ENCODE measurements at places on chromosomes 16 and 17. TPM values are rescaled to one million over a fixed set of nuclear protein-coding genes. Genes with fewer than 3 reads are reported as not detected.

DNA sequence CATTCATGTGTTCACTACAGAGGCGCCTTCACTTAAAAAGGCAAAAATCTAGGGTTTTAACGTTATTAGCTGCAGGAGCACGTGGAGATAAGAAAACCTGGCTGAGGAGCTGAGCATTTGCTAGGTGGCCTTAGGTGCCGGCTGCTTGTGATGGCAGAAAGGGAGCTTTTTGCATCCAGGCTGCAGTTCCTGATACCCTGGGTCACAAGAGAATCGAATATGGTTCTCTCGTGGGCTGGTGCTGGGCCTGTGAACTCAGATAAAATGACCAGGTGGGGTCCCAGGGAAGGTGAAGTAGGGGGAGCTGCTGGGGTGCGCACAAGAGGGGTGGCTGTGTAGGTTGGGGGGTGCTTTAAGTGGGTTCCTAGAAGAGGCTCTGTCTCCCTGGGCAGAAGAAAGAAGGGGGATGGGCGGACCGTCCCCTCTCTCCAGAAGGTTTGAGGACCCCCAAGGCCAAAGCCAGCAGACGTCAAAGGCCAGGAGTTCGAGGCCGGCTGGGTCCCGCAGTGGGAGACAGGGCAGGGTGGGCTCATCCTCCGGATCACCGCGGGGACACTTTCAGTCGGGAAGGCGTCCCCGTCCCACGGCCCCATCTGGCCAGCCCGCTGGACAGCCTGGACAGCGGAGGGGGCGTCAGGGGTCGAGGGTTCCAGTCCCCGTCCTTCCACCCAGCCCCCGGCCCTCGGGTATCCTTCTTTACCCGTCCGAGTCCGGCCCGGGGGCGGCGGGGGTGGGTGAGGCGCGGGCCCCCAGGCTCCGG, 740 bp upstream of the CMIP start:
- DNase-seq, result no peak

GRCh38 chr17:17703140-17703919, 22.1 kb downstream of the RAI1 start:
- no peak for DNase-seq

- no peak for DNase-seq
Observed at GRCh38 chr17:50583641-50584040, 23.1 kb downstream of the CACNA1G start.

QRICH2 gene
- total RNA-seq, result 0.05 TPM

FCSK gene
- total RNA-seq, result 21.4 TPM

KRT17 gene
- total RNA-seq, result 286 TPM

PRAC2 gene
- not detected for total RNA-seq

Data from HT-29 (cell line).